ENCODE measurements at places on chromosomes 2 and 18.

- DNase-seq, result no peak
Observed at GRCh38 chr2:122136056-122136455, 380.6 kb downstream of the TSN start.

DNA sequence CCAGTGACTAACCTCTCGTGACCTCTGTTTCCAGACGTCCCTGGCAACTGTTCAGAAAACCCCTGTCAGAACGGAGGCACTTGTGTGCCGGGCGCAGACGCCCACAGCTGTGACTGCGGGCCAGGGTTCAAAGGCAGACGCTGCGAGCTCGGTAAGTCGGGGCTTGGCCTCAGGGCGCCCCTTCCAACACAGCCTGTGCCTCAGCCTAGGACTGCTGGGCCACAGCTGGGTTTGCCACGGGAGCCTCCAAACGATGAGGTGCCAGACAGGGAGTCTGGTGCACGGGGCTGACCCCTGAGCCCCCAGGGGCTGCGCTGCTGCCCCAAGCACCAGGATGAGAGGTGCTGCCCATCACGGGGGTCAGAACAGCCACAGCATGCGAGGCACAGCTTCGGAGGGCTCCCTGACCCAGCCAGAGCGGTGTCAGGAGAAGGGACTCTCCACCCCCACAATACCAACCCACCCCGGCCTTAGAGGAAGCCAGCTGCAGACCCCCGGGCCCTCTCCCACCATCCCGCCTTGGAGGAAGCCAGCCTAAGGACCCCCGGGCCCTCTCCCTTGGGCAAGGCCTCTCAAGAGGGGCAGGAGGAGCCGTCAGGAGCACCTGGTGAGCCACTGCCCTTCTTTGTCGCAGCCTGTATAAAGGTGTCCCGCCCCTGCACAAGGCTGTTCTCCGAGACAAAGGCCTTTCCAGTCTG, 20.3 kb downstream of the MTERF4 start:
- no peak for DNase-seq

DNA sequence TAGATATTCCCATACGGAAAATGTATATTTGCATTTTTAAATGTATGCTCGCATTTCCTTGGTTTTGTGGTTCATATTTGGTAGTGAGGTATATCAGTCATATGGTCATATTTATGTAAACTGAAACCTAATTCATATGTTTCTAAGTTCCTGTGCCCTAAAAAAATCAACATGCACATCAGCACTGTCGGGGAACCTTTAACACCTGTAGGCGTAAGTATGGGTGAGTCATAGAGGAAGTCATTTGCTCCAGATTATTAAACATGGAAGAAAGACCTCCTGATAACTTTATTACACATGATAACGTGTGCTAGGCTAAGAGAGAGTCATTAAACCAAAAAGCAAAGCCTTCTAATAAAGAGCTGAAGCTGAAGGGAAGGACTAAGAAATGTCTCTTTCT, 437.7 kb downstream of the NRXN1 start:
- no peak for DNase-seq

- DNase-seq, result no peak
Observed at GRCh38 chr2:53913721-53914120, 54.0 kb upstream of the GPR75 start.

- no peak for DNase-seq
Observed at GRCh38 chr2:168054657-168055056, 192.7 kb downstream of the STK39 start.

GRCh38 chr2:122681626-122682025, 926.2 kb downstream of the TSN start:
- no peak for DNase-seq

DNA sequence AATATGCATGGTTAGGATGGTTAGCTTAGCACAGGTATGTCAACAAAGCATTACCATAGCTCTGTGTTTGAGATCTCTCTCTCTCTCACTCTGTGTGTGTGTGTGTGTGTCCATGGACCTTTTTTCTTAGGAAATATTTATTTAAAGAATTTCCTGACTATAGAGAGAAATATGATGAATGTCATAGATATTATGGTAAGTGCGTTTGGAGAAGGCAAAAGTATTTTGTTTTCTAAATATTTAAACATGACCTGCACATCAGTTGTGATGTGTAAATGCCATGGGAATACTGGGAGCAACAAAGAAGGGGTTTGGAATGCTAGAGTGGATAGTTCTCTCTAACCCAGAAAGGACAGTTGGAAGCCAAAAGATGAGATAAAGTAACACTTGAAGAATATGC, 3.9 kb upstream of the TMEM178A start:
- DNase-seq, result no peak

GRCh38 chr2:604385-604784, 72.8 kb downstream of the TMEM18 start:
- DNase-seq, result no peak

DNA sequence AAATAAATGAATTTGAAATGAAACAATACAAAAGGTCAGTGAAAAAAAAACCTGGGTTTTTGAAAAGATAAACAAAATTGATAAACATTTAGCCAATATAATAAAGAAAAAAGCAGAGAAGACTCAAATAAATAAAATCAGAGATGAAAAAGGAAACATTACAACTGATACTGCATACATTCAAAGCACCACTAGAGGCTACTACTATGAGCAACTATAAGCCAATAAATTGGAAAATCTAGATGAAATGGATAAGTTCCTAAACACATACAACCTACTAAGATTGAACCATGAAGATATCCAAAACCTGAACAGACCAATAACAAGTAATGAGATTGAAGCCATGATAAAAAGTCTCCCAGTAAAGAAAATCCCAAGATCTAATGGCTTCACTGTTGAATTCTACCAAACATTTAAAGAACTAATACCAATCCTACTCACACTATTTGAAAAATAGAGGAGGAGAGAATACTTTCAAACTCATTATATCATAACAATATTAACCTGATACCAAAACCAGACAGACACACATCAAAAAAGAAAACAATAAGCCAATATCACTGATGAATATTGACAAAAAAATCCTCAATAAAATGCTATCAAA, 80.8 kb upstream of the CERS6 start:
- no peak for DNase-seq

- no peak for DNase-seq
Observed at GRCh38 chr2:66565291-66565690, 130.4 kb downstream of the MEIS1 start.

GRCh38 chr2:100053087-100053885, 89.1 kb downstream of the AFF3 start:
- DNase-seq, result no peak

GRCh38 chr18:78178812-78179211, 800.8 kb upstream of the SALL3 start:
- no peak for DNase-seq

GRCh38 chr2:96665083-96665569, 22.6 kb downstream of the FER1L5 start:
- no peak for DNase-seq

- no peak for DNase-seq
Observed at GRCh38 chr18:36078751-36079529, 11.6 kb upstream of the RPRD1A start.

DNA sequence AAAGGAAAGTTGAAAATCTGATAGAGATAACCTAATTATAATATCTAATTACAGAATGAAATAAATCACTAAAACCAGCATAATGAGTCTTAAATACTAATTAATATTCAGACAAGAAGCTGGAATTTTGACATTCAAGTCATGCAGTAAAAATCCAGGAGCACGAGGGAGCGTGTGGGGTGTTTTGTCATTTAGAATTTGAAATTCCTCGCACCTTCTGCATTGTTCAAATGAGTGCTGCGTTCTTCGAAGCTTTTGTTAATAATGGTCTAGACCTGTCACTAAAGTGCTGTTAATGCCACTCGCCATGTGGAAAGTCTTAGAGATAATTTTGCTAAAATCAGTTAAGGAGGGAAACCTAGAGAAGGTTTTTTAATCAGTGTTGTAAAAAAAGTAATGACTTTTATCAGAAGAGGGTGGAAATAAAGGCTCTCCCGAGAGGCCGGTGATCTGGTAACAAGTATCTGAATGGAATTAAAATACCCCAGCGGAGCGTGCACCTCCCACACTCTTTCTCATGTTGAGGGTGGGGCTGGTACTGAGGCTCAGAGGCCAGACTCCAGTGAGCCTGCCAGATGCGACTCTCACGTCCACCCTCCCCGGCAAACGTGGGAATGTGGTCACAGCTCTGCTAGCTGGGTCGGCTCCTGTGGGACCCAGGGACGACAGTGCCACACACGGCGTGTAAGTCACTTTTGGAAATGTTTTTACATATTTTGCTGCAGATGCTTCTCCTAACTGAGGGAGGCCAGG, 69.4 kb upstream of the MYT1L start:
- DNase-seq, result no peak

DNA sequence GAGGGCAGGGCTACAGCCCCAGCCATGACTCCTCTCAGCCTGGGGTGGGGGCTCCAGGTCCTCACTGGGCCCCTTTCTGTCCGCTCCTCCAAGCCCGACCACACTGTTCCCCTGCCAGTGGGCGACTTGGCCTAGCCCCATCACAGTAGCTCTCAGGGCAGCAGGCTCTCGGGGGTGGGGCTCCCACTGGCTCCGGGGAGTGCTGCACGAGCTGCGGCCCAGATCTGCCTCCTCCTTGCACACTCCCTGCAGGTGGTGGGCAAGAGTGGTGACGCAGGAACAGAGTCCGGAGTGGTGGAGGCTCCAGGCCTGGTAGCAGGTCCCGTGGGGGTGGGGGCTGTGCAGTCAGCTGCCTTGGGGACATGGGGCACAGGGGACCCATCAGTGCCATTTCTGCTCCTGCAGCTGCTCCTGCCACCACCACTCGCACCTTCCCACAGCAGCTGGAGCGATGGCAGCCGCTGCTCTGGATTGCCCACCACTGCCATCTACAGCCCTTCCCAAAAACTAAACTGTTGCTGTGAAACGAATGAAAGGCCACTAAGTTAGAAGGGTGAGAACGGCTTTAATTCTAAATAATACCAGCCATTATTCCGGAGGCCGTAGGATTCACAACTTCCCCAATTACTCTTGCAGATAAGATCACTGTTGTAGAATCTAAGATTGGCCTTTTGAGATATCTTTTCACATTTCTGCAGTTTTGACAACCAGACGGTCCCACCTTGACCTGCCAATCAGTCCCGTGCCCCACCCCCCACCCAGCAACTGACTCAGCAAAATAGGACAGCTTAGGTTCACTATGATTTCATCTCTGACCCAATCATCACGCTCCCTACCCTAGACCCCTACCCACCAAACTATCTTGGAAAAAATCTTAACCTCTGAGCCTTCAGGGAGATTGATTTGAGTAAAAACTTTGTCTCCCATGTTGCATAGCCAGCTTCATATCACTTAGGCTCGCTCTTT, 530.2 kb downstream of the DCC start:
- DNase-seq, result no peak

GRCh38 chr2:13252615-13253014, 535.9 kb downstream of the TRIB2 start:
- DNase-seq, result no peak

DNA sequence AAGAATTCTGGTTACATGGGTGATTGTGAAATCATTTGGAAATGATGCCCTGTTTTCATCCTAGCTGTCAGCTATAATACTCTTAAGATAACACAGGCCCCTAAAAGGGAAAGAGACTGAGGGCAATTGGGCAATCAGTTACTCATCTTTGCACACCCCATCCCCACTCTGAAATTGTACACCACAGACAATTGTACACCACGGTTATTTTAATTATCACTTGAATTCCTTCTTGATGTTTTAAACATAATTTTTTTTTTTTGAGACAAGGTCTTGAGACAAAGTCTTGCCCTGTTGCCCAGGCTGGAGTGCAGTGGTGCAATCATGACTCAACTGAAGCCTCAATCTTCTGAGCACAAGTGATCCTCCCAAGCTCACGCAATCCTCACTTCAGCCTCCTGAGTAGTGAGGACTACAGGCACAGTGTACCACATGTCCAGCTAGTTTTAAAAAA, 862.4 kb upstream of the ACVR2A start:
- DNase-seq, result no peak

DNA sequence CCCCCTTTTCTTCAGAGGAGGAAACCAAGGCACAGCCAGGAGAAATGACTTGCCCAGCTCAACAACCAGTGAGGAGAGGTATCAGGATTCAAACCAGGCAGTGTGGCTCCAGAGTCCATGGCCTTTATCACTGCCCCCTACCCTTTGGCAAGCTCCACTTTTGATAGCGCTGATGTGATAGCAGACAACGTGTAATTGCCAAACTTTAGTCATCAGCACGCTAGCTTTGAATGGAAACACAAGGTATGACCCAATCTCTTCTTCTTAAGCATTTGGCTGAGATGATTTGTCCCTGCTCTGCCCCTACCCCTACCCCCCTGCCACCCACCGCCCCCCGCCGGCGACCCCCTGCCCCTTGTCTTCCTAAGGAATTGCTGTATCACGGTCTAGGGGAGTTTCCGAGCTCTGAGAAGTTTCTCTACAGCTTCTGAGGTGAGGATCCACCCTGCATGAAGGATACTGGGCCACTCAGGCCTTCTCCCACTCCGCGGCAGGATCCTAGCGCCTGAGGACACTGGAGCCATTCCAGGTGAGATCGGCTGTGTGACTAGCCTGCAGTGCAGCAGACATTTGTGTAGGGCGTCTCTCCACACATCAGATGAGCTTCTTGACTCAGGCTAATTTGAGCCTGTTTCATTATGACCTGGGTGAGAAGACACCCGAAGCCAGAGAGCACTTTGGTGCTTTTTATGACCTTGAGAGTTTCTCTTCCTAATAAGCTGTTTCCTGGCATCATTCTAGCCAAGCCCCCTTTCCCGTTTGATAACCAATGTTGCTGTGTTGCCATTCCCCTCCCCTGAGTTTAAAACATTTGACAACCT, 75.1 kb upstream of the MAP4K4 start:
- no peak for DNase-seq

- DNase-seq, result no peak
Observed at GRCh38 chr2:58019229-58019628, 27.4 kb upstream of the VRK2 start.

GRCh38 chr18:78207942-78208341, 771.7 kb upstream of the SALL3 start:
- no peak for DNase-seq

DNA sequence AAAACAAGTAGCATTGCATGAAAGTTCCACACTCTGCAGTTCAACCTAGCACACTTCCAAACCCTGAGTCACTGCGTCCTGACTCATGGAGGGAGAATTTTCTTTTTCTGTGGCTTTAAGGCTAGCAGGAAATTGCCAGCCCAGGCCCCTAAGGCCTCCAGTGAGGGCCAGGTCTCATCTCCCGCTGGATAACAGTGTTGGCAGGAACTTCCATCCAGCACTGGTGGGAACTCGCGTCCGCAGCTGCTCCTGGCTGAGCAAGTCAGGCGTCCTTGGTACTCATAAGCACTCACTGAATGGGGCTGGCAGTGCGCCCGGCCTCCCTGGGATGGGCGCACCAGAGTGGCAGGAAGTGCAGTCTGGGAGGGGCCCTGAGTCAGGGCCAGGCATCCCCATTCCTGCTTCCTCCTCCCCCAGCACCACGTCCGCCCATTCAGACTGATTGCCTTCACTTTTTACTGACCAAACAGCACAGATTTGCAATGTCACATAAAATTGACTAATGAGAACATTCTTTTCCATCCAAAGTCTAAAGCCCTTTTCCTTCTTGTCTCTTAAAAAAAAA, 14.3 kb downstream of the MALL start:
- peak; percentile 92 for DNase-seq

- no peak for DNase-seq
Observed at GRCh38 chr2:28437149-28437835, 44.6 kb downstream of the FOSL2 start.

- DNase-seq, result no peak
Observed at GRCh38 chr2:239257511-239257937, 143.3 kb downstream of the HDAC4 start.

- DNase-seq, result no peak
Observed at GRCh38 chr2:64029116-64029665, 10.0 kb upstream of the VPS54 start.
